Activated CD4-positive, alpha-beta T cell treated with anti-CD3 and anti-CD28 coated beads, Interleukin-2, Interleukin-4, amounts not matched to agents 100 ng/mL and 50 ng/mL, durations not matched to agents 16 hours and 8 hours (primary cell): ENCODE measurements at places on chromosomes 6 and 20.

- DNase-seq, result no peak
Measured at GRCh38 chr6:89048288-89048923, 32.1 kb upstream of the PNRC1 start.

GRCh38 chr6:158279615-158280014 lies 32.6 kb upstream of the TULP4 start:
- no peak for DNase-seq

DNA sequence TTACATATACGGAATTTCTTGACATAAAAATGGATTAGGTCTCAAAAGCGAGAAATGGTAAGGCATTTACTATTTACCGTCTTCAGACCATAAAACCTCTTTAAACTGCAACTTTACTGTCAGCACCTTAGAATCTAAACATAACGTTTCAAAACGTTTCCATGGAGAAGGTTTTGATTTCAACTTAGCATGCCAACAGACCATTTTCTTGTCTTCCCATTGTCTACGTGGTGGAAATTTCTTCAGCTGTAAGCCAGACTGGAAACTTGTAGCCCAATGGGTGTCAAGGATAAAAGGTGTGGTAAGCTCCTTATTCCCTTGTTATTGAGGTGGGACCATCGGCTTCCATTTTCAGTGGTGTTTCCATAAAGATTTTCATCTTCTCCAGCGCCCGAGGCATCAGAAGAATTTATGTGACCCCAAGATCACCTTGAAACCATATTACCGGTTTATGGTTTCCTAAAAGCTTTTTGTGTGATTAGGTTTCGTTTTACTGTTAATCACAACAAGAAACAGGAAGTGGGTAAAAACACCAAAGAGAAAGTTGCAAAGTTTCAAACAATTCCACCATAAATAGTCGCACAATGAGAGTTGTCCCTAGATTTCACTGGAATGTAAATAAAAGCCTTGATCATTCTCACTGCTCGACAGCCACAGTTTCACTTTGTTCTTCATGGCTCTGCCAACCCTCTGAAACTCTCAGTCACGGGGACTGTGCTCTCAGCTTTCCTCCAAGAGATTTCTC lies 63.0 kb upstream of the CD2AP start:
- peak; percentile 25 for DNase-seq

DNA sequence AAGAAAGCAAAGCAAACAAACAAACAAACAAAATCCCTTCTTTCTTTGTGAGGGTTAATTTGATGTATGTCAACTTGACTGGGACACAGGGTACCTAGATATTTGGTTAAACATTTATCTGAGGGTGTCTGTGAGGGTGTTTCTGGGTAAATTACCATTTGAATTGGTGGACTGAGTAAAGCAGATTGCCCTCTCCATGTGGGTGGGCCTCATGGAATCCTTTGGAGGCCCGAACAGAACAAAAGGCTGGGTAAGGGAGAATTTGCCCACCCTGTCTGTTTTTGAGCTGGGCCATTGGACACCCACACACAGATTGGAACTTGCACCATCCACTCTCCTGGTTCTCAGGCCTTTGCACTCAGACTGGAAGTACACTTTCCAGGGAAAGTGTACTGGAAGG lies 628.8 kb upstream of the CITED2 start:
- DNase-seq, result no peak

DNA sequence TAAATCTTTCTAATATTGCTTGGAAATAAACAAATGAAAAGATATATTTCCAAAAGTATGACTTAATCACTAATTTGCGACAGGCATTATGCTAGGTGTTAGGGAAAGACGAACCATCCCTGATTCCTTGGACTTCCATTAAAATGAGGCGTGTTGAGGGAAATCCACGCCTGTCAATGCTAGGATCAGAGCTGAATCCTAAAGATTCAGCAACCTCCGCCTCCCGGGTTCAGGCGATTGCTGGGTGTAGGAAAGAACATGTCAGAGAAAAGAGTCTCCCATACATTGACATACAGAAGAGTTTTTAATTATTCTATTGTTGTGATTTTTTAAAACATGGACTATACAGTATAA lies 16.8 kb upstream of the PRSS16 start:
- DNase-seq, result no peak
